ENCODE measurements at places on chromosomes 4 and X. TPM values are rescaled to one million over a fixed set of nuclear protein-coding genes. Genes with fewer than 3 reads are reported as not detected.

The CPZ gene
- total RNA-seq: not detected

The AVPR2 gene
- not detected for total RNA-seq

The GYG2 gene
- total RNA-seq: not detected

The SCML1 gene
- total RNA-seq: 1.1 TPM

The FREM3 gene
- total RNA-seq: not detected

GRCh38 chr4:13268703-13269102 lies 215.4 kb downstream of the RAB28 start:
- DNase-seq: no peak

- DNase-seq: no peak
Observed at GRCh38 chr4:113040793-113041192, 8.7 kb upstream of the ANK2 start.

- no peak for DNase-seq
Observed at GRCh38 chr4:97587912-97588311, 555.4 kb downstream of the STPG2 start.

DNA sequence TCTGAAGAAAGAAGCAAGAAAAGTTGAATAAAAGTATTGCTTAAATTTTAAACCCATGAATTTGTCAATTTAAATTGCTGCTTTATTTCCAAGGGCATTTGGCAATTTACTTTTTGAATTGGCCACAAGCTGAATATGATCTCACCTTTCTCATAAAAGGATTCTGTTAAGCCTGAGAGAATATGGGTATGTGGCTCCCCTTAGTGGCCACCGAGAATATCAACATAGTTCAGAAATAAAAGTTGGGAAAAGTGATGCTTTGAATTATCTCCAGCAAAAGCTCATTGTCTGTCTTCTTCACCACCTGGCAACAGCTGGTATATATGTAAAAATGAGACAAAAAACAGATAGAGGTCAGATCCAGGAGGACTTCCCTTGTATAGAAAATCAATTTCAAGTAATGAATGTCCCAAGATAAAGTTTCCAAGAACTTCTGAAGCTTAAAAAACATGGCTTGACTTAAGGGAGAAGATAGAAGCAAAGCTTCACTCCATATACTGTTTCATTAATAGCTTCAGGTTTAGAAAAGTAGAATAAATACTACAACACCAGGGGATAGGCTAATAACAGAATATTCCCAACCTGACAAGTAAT lies 290.7 kb upstream of the FAM241A start:
- DNase-seq: no peak

DNA sequence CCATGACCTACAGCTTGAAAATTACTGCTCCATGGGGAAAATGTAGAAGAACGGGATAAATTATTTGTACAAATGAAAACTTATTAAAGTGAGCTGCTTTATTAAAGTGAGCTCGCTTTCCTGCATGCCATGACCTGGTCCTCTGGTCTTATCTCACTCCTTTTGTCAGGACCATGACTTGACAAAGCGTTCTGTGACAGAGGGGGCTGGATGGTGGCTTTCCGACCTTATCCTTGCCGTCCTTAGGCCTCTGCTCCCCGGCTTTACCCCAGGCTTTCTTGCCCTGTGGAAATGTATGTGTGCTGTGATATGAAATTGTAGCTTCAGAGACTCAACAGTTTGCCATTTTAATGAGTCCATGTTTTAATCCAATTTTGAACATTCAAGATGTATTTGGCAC lies 44.0 kb upstream of the FBXW7 start:
- DNase-seq: no peak

- DNase-seq: no peak
Observed at GRCh38 chr4:107564326-107564725, 155.7 kb downstream of the PAPSS1 start.

GRCh38 chr4:82721819-82722423 lies 76.7 kb downstream of the SCD5 start:
- DNase-seq: no peak

DNA sequence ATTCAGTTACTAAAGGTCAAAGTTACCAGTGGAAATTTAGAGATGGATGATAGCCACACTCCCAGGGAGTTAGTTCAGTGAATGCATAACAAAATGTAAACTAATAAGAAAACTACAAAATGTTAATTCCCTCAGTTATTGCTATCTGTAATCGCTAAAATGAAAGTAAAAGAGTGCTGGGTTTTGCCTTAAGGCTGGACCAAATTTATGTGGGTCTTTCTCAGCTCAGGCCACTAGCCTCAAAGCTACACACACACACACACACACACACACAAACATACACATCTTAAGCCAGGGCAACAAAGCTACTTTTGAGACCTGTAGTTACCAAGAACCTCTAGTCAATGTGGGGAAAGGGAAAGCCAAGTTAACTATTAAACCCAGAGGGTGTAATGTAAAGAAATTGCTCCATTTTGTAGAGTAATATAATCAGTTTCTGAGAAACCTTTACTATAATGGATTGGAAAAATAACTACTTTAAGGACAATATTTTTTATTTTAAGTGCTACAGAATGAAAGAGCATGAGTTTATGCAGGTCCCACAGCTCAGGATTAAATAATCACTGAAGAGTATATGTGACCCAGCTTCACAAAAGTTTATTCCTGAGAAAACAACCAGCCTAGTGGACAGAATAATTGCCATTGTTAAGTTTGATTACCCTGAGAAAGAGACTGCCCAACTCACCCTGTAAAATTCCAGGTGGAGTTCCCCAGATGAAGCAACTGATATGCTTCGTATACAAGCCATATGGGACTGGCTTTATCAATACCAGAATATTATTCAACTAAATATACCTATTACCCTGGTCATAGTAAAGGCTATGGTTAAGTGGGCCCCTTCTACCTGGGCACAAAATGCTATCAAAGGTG lies 8.9 kb upstream of the UGT2A3 start:
- no peak for DNase-seq

All from activated T-helper 1 cell treated with anti-CD3 and anti-CD28 coated beads, Interleukin-12 subunit alpha, Interleukin-12 subunit beta, Interleukin-2, Interleukin-4 antibody, amounts not matched to agents 30 ng/mL and 10 ng/mL and 1 ng/mL, durations not matched to agents 14 hours and 24 hours and 36 hours (primary cell).